ENCODE measurements at places on chromosomes 6 and 20.

GRCh38 chr6:88983532-88983931, 20.1 kb upstream of the RNGTT start:
- DNase-seq, result no peak

DNA sequence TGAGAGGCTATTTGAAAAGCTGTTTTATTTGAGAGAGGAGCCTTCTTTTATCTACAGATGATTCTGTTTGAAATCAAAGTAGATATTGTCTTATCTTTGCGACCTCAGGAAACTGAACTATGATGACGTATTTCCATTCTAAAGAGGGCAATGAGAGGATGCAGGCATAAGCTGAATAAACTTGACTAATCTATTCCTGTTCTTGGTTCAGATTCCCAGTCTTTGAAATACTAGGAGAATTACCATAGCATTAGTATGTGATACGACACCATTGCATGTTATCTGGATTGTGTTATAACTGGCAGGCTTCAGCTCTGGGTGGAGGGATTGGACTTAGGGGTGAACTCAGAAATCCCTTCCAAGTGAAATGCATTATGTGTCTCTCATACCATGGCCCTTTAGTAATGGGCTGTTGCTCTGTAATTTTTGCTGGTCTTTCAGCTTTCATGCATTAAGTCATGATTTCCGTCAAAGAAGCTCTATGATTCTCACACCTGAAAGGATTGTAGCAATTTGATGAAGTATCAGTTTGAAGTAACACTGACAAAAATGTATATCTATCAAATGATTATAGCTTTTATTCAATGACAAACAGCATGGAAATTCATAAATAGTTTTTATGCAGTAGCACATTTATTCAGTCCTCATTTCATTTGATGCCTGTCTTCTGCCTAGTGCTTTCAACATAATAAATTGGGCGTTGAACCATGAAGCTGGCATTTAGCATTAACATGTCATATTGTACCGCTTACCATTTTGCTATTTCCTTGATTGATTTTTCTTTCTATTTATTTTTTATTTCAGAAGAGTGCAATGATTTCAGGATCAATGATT, 138.4 kb upstream of the SPACA1 start:
- no peak for DNase-seq

GRCh38 chr6:38244869-38245268, 394.9 kb downstream of the BTBD9 start:
- DNase-seq, result no peak

- no peak for DNase-seq
Measured at GRCh38 chr20:34049897-34050695, 56.4 kb downstream of the RALY start.

DNA sequence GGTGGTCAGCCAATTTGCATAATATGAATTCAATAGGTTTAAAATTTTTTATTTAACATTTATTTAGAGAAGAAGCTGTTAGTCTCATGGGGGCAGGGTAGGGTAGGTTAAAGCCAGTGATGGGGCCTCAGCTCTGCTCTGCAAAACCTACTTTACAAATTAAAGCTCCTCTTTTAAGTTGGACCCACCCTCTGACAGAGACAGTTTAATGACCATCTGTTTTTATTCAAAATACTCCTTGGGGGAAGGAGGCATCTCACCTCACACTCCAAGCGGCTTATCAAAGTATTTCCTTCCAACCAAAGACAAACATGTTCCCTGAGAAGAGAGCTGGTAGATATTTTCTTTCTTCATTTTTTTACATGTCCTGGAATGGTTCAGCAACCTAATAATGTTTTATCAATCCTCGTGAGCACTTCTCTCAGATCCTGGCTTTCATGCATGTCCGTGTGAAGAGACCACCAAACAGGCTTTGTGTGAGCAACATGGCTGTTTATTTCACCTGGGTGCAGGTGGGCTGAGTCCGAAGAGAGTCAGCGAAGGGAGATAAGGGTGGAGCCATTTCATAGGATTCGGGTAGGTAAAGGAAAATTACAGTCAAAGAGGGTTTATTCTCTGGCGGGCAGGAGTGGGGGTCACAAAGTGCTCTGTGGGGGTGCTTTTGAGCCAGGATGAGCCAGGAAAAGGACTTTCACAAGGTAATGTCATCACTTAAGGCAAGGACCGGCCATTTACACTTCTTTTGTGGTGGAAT, 184.7 kb downstream of the GJA1 start:
- no peak for DNase-seq

- no peak for DNase-seq
Measured at GRCh38 chr20:840858-841567, 7.5 kb downstream of the FAM110A start.

DNA sequence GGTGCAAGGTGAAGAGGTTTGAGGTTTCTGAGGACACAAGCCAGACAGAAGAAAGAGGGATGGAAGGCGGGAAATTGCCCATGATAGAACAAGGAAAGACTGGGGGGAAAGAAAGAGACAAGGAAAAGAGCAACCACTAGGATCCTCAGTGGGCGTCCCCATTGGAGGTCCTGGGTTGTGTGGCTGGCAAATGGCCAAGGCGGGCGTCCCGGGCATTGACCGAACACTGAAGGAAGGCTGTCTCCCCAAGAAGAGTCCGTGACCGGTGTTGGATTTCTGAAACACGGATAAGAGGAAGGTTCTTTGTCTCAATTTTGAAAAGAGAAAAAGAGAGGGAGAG, 746.6 kb upstream of the ADGRB3 start:
- DNase-seq, result no peak

DNA sequence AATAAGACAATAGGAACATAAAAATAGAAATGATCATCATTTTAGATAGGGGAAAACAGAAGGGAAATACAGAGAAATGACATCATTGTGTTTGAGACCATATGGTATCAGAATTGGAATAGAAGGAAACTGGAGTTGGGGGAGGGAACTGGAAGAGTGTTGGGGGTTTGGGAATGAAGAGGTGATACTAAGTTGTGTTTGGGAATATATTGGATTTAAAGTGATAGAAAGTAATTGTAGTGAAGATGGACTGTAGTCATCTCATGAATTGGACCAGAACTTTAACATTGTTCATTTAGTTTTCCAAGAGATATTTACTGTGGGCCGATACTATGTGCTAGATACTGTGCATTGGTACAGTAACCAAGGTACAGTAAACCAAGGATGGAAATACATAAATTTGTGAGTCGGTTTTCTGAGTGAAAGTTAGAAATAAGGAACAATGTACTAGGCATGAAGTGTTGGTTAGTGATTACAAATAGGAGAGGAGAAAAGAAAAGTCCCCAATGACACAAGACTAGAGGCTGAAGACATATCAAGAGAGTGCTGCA, 32.3 kb downstream of the KCNQ5 start:
- no peak for DNase-seq

GRCh38 chr6:134539865-134540323, 222.0 kb upstream of the SGK1 start:
- DNase-seq, result peak; percentile 17

DNA sequence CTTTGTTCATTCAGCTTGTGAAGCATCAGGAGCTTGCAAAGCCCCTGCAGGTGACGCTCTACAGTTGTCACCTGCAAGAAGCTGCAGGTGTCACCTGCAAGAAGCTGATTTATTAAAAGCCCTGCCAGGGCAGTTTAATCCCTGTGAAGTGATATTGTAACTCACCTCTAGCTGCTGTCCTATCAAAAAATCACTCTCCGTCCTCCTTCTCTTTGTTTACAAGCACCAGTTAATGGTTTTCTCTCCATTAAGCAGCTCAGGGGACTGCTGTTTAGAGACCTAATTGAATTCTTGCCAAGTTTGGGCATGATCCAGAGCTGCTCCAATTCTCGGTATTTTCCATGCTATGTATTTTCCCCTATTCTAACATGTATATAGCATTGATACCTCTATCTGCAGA, 345.9 kb downstream of the ARHGAP18 start:
- DNase-seq, result no peak

GRCh38 chr20:61635721-61636455, 383.8 kb downstream of the CDH4 start:
- no peak for DNase-seq

DNA sequence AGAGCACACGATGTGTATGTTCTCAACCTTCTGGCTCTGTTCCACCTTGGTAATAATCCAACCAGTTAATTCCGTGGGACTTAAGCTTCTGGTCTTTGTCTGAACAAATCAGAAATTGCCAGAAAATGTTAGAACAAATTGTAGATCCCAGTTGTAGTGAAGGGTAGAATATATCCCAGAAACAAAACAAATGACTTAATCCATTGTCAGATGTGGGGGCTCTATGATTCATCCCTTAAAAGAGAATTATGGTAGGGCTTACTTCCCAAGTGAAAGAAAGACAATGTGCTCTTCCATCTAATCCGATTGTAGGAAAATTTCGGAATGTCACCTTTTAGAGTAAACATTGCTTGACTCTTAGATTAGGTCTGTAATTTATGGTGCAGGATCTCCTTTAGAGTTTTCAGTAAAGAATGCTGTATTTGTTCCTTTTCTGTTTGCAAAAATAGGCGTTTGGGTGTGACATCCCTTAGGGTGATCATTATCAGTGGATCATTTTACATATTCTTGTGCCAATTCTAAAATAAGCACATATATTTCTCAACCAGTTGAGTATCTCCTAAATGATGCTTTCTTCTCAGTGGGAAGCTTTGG, 234.5 kb upstream of the ZNF217 start:
- DNase-seq, result no peak

DNA sequence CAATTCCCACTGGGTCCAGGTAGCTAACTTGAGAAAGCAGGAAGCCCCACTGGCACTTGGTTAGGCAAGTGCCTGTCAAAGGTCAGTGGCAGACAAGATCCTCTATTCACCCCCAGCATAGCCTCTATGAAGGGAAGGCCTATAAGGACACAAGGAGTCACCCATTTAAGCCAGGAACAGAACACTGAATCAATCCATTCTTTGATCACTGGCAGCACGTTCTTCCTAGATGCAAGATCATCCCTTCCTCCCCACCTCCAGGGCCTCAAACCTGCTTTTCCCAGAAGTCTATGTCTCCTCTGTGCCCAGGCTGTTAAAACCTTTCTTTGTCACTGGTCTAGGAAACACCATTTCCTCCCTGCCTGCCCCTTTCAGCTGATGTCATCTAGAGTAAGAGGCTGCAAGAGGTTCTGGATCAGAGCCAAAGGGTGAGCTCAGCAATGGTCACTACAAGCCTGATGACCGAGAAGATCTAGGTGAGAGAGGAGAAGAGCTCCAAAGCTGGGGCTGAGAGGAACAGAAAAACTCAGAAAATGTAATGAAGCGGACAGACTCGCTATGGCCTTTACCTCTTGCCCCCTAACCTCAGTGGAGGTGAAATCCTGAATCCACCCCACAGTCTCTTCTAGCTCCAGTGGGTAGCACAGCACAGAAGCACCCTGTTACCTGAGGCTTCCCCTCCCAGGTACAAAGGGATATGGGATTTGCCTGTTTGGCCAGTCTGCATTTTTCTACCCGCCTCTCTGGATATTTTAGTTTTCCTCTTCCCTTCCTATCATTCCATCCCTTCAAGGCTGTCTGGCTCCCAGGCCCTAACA, 1.8 kb downstream of the GTPBP2 start:
- DNase-seq, result peak; percentile 47

- DNase-seq, result no peak
Measured at GRCh38 chr6:169190970-169191369, 62.7 kb downstream of the THBS2 start.

- peak; percentile 67 for DNase-seq
Measured at GRCh38 chr6:12064131-12064530, 52.0 kb downstream of the HIVEP1 start.

DNA sequence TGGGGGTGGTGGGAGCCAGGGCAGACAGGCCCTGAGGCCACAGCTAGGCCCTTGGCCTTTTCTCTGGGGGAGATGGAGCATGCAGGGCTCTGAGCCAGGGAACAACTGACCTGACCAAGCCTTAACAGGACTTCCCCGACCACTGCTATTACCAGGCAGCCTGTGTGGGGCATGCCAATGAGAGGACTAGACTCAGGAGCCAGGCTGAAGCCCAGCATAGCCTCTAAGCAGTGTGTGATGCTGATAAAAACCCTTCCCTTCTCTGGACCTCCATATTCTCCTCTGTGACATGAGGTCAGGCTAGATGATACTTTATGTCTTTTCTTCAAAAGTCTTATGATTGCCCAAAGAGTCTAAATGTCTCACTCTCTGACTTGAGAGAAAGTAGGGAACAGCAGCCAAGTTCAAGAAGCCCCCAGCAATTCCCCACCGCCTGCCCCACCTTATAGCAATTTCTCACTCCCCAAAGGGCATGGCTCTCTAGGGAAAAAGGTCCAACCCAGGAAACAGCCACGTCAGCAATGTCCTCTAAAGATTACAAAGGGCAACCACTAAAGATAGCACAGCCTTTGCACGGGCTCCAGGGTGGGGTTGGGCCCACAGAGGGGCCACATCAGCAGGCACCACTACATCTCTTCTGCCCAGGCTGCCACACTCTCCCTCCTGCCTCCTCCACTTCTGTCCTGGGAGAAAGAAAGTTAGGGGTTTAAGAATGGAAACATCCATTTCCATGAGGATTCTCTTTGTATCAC, 71.3 kb downstream of the TRERF1 start:
- no peak for DNase-seq

GRCh38 chr6:149169761-149170511, 147.6 kb upstream of the TAB2 start:
- DNase-seq, result no peak

- no peak for DNase-seq
Measured at GRCh38 chr6:79564636-79565035, 27.4 kb upstream of the LCA5 start.

GRCh38 chr6:156449128-156449527, 328.1 kb upstream of the ARID1B start:
- DNase-seq, result no peak

GRCh38 chr6:72967329-72967728, 258.0 kb downstream of the KHDC1L start:
- no peak for DNase-seq

GRCh38 chr6:13702809-13703302, 8.8 kb downstream of the RANBP9 start:
- no peak for DNase-seq

GRCh38 chr6:47740714-47741113, 41.1 kb upstream of the OPN5 start:
- DNase-seq, result no peak

DNA sequence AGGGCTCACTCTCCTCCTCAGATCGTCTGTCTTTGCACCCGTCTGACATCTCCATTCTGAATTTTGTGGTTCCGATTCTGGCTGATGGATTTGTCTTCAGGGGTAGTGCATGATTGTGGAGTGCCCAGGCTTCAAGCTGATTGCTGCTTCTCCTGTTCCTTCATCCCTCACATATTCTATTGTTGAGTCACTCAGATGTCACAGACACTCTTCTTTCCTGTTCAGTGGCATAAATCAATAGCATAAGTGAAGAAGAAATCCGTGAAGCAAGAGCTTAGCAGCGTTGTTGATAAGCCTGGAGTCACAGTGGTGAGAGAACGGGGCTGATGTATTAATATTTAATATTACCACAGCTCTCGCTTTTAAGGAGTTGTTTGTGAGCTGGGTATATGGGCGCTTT, 152.5 kb downstream of the MTHFD1L start:
- DNase-seq, result no peak

- no peak for DNase-seq
Measured at GRCh38 chr20:39778847-39779604, 816.9 kb downstream of the DHX35 start.

DNA sequence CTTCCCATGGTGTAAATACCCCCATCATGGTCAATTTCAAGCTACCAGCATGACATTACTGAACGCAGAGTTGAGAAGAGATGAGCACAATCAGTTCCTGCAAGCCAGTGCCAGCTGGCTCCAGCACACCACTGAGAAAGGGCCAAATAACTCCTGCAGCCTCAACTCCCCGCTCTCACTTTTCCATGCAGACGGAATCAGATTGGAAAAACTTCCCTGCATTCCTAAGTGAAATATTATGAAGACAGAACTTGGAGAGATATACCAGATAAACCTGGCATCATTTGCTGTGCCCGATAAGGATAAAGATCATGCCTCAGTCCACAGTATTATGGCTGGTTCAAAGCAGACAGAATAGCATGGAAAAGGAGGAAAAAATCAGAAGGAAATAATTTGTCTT, 56.7 kb downstream of the FILIP1 start:
- no peak for DNase-seq

Data from activated CD4-positive, alpha-beta T cell treated with anti-CD3 and anti-CD28 coated beads, Interleukin-10, Interleukin-2, amounts not matched to agents 100 ng/mL and 50 ng/mL, durations not matched to agents 16 hours and 8 hours (primary cell).